ENCODE measurements at places on chromosomes 6 and 20.

DNA sequence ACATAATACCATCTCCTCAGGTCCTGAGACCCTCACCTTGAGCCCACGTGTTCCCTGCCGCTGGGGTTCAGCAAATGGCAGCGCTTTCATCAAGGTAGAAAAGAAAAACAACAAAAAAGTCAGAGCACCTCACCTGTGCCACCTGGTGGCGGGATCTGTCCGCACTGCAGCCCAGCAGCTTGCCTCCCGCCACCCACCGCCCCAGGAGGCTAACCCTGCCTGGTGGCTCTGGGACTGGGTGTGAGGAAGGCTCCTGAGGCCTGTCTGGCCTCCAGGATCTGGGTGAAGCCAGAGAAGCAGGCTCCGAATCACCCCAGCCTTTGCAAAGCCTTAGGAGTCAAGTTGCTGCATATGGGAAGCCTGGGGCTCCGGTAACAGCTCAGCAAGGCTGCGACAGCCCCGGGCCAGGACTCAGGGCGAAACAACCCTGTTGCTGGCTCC lies 270.8 kb downstream of the BMP7 start:
- DNase-seq, result no peak

- no peak for DNase-seq
Measured at GRCh38 chr20:37090407-37090806, 5.4 kb downstream of the RBL1 start.

- DNase-seq, result no peak
Measured at GRCh38 chr6:118589186-118589585, 41.1 kb downstream of the PLN start.

DNA sequence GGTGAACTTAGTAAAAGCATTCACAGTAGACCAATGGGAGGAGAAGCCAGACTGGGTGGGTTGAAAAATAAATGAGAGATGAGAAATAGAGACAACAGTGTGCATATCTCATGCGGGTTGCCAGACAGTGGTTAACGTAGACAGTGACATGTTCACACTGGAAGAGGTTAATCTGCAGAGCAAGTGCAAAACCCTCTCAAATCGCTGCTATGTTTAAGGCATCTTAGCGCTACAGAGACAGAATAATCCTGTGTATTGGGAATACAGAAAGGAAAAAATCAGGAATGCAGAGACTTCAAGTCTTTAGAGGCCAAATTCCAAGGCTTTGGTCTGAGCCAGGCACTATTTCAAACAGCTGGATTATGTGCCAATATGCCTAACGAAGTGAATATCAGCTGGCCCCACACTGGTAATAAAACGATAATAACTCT lies 107.1 kb downstream of the TSHZ2 start:
- no peak for DNase-seq

- no peak for DNase-seq
Measured at GRCh38 chr6:227074-227782, 65.1 kb upstream of the DUSP22 start.

Measured in NCI-H2171 (cell line).